ENCODE measurements at places on chromosomes 1 and 21. TPM values are rescaled to one million over a fixed set of nuclear protein-coding genes. Genes with fewer than 3 reads are reported as not detected.

The DMBX1 gene
- not detected for total RNA-seq

The GADD45A gene
- total RNA-seq, result 25.4 TPM

The KIF14 gene
- total RNA-seq, result 0.08 TPM

The CR1L gene
- total RNA-seq, result not detected

The KCNE2 gene
- total RNA-seq, result not detected

The FBXO42 gene
- total RNA-seq, result 20.5 TPM

The LCE6A gene
- total RNA-seq, result not detected

The OR2W3 gene
- 0.72 TPM for total RNA-seq

The GBP6 gene
- 0.17 TPM for total RNA-seq

The DNM3 gene
- total RNA-seq, result 22.5 TPM

The FCRL5 gene
- total RNA-seq, result not detected

The INAVA gene
- 0.25 TPM for total RNA-seq

The GNAT2 gene
- total RNA-seq, result not detected

The C1QB gene
- not detected for total RNA-seq

The OPRD1 gene
- total RNA-seq, result not detected

The PPCS gene
- 45.3 TPM for total RNA-seq

The KCND3 gene
- total RNA-seq, result 2.2 TPM

The CHIA gene
- not detected for total RNA-seq

The CFHR1 gene
- total RNA-seq, result not detected

The OR2T4 gene
- not detected for total RNA-seq

The HOOK1 gene
- 18.0 TPM for total RNA-seq

The RTCA gene
- 44.4 TPM for total RNA-seq

The CFHR4 gene
- not detected for total RNA-seq

The DNAJC11 gene
- total RNA-seq, result 38.2 TPM

The PSMB4 gene
- total RNA-seq, result 299 TPM

The ARHGAP29 gene
- 0.13 TPM for total RNA-seq

The LRRC38 gene
- total RNA-seq, result not detected

The PM20D1 gene
- 1.9 TPM for total RNA-seq

The MFAP2 gene
- not detected for total RNA-seq

The TP73 gene
- total RNA-seq, result not detected
